ENCODE measurements at places on chromosomes 4 and X.

- DNase-seq = no peak
These were observed 46.7 kb downstream of the PTCHD1 start for GRCh38 chrX:23381099-23382087.

DNA sequence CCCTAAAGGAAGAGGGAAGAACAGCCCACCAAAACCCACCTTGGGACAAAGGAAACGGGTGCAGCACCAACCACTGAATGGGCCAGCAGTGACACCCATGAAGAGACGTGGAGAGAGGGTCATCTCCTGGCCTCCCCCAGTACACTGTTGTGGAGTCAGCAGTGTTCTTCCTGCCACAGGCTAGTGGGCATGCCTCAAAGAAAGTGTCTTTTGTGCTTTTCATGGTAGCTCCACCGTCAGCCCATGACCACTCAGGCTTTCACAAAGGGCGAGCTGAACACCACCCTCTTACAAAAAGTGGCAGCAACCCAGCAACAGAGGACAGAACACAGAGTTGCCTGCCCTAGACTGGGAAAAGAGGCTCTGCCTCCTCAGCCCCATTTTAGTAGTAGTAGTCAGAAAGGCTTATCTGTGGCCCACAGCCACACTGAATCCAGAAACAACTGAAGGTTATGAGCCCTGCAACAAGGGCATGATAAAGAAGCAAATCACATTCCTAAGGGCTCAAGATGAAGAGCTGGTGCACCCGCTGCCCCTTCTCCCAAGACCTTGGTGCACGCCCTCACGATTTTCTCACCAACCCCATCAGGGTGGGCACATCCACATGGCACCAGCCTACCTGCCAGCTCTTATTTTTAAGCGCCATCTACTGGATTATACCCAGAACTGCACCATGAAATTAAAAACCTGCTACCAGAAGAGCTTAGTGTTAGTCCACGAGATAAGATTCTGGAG lies 53.1 kb downstream of the RAB28 start:
- no peak for DNase-seq

GRCh38 chr4:141058591-141059512 lies 74.4 kb downstream of the RNF150 start:
- no peak for DNase-seq

- DNase-seq = no peak
These were observed 6.8 kb downstream of the GABRA3 start for GRCh38 chrX:152444338-152444737.

DNA sequence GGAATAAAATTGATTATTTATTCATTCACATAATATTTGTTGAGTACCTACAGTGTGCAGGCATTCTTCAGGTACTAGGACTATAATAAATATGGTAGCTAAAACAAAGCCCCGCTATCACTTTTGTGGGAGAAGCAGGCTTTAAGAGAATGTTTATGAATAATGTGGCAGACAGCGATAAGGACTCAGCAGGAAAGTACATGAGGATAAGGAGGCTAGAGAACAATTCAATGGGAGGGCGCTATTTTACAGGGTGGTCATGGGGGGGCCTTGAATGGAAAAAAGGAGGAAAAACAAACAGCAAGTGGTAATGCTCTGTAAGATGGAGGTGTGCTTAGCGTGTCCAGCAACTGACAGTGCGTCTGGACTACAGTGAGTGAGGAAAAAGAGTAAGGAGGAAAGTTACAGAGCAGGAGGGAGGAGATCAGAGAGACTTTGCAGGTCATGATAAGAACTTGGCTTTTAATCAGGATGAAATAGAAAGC lies 264.2 kb upstream of the ETNPPL start:
- DNase-seq = no peak

DNA sequence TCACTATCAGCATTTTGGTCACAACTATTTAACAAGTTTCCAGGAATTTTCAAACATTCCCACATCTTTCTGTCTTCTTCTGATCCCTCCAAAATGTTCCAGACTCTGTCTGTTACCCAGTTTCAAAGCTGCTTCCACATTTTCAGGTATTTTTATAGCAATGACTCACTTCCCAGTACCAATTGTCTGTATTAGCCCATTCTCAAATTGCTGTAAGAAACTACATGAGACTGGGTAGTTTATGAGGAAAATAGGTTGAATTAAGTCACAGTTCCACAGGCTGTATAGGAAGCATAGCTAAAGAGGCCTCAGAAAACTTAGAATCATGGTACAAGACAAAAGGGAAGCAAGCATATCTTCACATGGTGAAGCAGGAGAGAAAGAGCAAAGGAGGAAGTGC lies 475.0 kb upstream of the PCDH7 start:
- DNase-seq = no peak
